ENCODE measurements at places on chromosomes 6 and 20.

DNA sequence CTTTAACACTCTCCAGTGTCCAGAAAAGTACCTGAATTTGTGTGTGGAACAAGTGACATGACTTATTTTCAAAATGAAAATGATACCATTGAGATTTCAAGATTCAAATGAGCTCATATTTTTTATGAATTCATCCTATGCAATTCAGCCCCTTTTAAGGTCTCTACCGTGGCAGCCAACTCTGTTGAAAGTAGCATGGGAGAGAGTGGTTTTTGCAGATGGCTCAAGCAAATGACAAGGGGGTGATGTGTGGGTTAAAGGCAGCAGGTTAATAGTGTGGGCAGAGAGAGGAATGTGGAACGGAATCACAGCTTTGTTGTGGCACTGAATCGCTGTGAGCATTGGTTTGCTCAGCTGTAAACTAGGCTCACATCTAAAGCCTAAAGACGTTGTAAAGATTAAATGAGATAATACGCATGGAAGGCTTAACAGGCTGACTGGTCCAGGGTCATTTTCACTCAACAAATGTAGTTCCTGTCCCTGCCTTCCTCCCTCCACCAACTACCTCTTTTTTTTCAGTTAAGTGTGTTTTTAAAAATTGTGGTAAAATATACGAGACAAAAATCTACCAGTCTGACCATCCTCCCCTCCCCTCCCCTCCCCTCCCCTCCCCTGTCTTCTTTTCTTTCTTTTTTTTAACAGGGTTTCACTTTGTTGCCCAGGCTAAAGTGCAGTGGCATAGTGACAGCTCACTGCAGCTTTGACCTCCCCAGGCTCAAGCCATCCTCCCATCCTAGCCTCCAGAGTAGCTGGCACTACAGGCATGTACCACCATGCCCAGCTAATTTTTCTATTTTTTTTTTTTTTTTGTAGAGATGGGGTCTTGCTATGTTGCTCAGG lies 114.7 kb upstream of the ZNF217 start:
- DNase-seq, result no peak

- DNase-seq, result peak; percentile 65
Measured at GRCh38 chr6:30884521-30885480, 482 bp downstream of the DDR1 start.

DNA sequence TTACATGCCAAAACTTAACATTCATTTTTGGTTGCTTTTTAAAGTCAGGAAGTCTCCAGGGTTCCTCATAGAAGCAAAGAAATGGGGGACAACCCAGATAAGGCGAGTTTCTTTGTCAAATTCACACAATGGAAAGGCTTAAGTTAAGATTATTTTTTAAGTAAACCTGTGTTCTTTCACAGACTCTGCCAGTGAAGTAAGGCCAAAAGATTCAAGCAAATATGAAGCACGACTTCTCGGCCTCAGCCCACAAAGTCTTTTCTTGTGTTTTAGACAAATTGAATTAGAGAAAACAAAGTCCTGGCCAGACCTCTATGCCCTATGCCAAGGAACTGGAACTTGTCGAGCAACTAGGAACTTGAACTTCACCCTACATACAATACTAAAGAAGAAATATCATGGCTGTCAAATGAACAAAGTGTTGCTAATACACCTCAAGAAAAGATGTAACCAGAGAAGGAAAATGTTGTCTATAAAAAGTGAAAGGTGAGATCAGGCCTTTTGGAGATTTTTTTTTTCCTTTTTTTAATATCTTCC lies 540.0 kb upstream of the JARID2 start:
- peak; percentile 50 for DNase-seq

DNA sequence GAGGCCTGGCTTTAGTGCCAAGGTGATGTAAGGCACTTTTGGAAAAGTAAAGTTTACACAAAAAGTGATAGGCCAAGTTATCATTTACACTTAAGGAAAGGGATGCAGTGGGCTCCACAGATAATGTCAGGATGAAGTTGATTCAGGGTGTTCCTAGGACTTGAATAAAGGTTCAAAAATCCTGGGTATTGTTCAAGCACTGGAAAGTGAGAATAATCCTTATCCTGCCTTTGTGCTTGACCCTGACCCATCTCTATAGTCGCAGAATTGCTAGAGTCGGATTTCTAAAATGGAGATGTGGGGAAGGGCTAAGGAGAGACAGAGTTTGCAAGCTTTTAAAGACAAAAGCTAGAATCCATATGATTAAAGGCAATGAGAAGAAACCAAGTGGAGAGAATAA lies 115.6 kb downstream of the TIAM2 start:
- DNase-seq, result no peak

DNA sequence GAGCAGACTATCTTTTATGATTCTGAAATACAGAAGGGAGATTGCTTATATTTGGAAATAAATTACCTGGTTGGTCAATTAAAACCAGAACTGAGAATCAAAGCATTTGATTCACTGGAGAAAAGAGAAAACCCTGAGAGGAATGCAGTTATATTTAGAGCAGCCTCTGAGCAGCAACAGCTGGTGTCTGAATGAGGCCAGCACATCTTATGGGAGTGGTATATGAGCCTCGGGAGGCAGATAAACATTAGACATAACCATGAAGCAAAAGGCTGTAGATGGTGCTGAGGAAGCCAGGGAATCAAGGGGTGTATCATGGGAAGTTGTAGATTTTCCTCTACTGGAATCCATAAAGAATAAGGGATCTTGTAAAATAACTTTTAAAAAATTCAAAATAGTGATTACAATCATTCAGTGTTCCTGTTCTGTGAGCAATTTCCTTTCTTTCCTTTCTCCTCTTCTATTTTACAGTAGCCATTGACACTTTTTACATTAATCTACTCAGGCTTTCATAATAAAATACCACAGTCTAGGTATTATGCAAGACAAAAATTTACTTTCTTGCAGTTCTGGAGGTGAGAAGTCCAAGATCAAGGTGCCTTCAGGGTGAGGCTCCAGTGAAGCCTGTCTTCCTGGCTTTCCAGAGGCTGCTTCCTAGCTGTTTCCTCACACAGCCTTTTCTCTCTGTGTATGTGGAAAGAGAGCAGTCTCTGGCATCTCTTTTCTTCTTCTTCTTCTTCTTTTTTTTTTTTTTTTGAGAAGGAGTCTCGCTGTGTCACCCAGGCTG lies 32.8 kb upstream of the ENPP5 start:
- no peak for DNase-seq

DNA sequence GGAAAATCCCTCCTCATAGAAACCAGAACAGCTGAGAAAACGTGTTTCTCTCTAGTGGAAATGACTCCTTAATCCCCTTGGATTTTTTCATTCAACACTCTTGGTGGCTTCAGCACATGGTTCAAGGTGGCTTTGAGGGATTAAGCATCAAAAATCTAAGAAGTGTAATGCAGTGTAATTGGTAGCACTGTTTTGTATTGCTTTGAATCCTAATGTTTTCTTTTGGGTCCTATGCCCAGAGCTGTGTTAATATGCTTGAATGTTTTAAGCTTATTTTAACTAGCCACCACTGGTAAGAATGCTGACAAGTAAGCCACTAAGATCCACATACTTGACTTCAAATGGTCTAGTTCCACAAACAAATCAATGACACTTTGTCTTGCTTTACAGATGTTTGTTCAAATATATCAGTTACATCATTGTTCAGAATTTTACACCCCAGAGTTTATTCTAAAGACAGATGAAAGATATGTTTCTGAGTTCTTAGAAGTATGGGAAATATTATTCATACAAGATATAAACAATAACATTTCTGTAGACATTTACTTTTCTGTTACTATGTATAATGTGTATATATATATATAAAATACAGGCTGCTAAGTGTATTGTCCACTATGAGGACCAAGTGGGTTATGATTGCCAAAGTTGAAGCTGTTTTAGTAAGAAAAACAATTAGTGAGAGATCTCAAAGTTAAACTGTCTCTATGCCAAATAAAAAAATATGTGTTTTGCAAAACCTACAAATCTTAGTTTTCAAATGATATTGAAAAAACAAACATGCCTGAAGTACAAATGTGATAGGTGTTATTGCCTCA lies 220.8 kb downstream of the OGFRL1 start:
- no peak for DNase-seq

- peak; percentile 27 for DNase-seq
Measured at GRCh38 chr6:109760208-109760607, 69.1 kb downstream of the FIG4 start.

DNA sequence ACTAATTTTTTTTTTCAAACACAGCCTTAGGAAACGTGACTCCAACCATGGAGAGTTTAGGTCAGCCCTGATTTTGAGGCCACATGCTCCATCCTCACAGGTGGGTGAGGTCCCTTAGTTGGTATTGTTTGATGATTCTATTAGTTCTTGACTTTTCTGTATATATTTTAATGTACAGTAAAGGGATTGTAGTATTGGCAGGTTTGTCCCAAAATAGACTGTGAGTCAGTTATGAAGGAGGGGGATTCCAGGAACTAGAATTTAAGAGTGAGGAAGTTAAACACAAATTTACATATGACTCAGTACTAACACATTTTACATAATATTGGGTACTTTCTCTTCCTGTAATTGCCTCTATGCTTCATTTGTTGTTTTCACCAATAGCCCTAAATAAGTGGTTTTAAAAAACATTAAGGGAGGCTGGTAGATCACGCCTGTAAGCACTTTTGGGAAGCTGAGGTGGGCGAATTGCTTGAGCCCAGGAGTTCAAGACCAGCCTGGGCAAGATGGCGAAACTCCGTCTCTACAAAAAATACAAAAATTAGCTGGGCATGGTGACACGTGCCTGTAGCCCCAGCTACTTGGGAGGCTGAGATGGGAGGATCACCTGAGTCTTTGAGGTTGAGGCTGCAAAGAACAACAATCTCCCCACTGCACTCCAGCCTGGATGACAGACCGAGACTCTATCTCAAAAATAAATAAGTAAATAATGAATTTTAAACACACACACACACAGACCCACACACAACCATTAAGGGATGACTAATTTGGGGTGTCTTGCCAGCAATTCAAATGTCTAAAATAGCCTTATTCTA lies 81.8 kb downstream of the SGK1 start:
- DNase-seq, result peak; percentile 78

DNA sequence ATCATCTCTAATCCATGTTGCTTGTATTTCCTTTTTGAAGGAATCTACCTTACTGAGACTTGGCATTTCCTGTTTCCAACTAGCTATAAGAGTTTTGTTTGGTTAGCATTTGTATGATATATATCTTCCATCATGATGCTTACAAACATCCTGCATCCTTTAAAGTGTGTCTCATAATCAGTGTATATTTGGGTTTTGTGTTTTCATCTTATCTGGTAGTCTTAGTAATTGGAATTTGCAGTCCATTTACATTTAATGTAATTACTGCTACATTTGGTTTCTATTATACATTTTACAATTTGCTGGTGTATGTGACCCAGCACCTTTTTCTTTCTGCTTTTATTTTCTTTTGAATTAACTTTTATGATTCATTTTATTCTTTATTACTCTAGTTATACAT lies 12.6 kb downstream of the CENPW start:
- DNase-seq, result no peak

GRCh38 chr20:39090906-39091305 lies 128.8 kb downstream of the DHX35 start:
- no peak for DNase-seq

- no peak for DNase-seq
Measured at GRCh38 chr6:18412644-18413043, 25.5 kb downstream of the RNF144B start.

- peak; percentile 80 for DNase-seq
Measured at GRCh38 chr6:37691904-37692806, 5.5 kb downstream of the MDGA1 start.

GRCh38 chr6:113329942-113330635 lies 527.1 kb upstream of the MARCKS start:
- DNase-seq, result no peak

DNA sequence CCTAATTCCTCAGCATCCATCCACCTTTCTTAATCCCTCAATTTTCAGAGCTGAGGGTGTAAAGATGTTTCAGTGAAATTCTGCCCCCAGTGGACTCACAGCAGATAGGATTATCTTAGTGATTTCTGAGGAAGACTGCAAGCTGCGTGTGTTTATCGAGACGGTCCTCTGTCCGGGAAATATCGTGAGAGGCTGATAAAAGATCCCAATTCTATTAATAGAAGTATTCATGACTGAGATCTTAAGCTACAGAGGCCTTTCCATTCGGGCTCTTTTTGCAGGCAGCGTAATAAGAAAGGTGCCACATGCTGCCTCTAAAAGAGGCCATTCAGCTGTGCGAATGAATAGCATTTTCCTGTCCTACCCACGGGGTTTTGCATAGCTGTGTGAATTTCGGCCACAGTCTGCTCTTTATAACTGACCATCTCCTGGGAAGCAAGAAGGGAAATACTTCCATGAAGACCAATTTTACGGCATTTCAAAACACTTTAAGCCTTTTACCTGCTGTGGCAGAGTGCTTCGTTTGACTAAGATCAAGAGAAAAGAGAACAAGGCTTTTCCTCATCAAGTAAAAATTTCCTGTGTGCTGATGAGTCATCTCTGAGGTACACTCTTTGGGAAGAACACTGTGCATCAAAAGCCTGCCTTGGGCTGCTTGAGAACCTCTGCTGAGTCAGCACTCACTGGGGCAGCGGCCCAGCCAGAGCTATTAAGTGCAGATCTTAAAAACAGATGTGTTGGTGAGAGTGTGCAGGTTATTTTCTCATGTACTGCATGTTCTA lies 208.8 kb downstream of the ARHGAP18 start:
- peak; percentile 93 for DNase-seq

GRCh38 chr6:106116125-106116832 lies 30.1 kb downstream of the PRDM1 start:
- peak; percentile 87 for DNase-seq

DNA sequence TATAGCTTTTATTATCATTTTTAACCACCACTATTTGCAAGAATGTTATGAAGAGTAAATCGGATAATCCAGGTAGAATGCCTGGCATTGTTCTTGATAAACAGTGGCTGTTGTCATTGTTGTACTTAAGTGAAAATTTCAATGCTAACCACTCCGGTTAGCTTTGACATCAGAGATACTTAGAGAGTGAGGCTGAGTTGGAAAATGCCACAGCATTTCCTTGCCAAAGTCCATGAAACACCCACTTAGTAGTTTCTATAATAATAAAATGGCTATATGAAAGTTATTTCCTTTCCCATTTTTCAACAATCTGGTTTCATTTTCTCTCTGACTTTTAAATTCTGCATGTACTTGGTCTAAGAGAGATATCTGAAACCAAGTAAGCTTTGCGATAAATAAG lies 132.0 kb downstream of the CDK19 start:
- DNase-seq, result no peak

DNA sequence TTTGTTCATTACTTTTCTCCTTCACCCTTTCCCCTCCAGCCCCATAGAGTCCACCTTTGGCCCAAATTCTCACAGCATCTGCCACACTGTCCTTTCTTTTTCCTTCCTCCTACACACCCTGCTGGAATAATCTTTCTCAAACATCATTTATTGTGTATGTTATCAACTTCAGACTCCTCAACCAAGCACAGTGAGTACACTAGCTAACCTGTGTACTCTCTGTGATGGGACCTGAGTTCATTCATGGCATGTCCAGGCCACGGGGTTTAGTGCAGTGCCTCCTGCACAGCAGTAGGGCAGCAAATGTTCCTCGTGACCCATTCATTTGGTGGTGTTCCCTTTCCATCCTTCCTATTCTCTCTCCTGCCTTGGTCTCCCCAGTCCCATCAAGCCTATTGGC lies 7.1 kb upstream of the ARMC12 start:
- DNase-seq, result no peak
